ENCODE measurements at places on chromosomes 12 and 14.

- no peak for DNase-seq
Observed at GRCh38 chr12:76471579-76471978, 88.0 kb downstream of the OSBPL8 start.

GRCh38 chr14:32252030-32252670, 49.1 kb upstream of the RNU6-8 start:
- peak; percentile 22 for DNase-seq

- no peak for DNase-seq
Observed at GRCh38 chr14:77305696-77306095, 15.0 kb downstream of the POMT2 start.

- no peak for DNase-seq
Observed at GRCh38 chr12:52771505-52771904, 5.6 kb downstream of the KRT76 start.

GRCh38 chr12:111766608-111767361, at the start of gene ALDH2:
TSS of gene ALDH2 (plus strand) at chr12:111766933. CDS start at chr12:111766983, 50 bp downstream.
- DNase-seq = peak; percentile 60

DNA sequence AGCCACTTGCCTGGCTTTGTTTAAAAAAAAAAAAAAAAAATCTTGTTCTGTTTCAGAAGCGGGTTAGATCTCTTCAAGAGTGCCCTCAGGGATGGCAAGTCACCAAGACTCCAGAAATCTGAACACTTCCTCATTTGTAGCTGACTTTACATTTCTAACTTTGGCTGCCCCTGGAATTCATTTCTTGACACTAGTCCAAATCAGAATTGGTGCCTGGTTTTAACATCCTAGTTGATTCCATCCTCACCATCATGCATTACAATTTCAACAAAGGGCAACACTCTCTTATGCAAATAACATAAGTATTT, 295.5 kb downstream of the RMST start:
- no peak for DNase-seq

DNA sequence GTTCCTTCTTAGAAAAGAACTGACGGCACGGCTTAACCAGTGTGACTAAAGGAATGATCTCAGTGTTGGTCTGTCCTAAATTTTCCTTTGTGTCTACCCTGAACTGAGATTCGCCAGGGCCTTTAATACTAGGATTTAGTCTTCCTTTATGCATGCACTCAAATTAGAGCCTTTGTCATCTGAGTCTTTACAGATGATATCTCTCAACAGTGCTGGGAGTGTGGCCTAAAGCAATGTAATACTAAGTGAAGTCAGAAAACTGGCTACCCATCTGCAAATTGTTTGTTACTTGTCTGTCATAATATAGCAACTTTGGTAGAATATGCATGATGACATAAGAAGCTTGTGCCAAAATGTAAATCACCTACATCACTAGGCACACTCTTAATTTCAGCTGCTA, 95.4 kb downstream of the PTPRO start:
- DNase-seq = no peak

DNA sequence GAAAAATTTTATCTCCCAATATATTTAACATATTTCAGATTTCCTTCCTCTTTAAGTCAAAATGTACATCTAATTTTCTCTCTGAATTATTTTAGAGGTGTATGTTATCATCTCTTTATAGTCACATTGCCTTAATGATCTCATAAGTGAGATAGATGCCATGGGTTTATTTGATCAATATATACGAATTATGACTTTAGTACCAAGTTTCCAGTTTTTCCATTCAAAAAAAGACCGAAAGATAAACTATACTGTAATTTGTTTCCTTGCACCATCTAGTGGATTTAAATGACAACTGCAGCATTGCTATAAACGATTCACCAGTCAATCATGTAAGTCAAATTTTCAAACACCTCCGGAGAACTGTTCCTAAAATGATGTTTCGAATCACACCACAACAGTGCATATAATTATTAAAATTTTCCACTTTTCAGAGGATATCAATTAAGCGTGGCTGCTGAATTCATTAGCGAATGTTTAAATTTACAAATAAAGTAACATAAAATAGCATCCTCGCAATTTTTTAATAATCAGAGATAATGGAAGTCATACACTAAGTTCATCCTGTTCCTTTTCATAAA, 419 bp upstream of the ATXN7L3B start:
- peak; percentile 15 for DNase-seq

DNA sequence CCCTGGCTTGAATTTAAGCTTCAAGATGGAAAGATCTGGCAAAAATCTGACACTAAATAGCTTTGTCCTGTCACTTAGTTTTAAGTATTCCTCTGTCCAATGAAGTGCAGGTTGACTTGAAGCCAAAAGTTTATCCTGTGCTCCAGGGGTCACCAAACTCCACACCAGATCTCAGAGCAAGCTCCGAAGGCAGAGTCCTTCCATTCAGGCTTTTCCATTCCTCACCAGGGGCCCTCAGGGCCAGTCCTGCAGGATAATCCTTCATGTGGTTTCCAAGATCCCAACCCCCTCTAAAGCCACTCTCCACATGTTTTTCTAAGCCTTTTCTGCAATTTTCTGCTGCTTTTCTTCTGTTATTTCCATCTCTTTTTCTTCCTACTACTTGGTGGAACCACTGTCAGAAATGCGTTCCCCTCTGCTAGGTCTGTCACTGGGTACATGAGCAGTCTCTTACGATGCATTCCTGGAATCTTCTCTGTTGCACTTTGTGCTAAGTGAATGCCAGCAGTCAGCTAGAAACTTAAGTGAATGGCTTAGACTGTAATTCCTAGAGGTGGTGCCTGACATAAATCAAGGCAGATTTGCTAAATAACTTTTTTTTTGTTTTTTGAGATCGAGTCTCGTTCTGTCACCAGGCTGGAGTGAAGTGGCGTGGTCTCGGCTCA, 251.4 kb downstream of the MSRB3 start:
- no peak for DNase-seq

GRCh38 chr14:106790189-106791036, 1264.0 kb downstream of the TMEM121 start:
- DNase-seq = peak; percentile 41

DNA sequence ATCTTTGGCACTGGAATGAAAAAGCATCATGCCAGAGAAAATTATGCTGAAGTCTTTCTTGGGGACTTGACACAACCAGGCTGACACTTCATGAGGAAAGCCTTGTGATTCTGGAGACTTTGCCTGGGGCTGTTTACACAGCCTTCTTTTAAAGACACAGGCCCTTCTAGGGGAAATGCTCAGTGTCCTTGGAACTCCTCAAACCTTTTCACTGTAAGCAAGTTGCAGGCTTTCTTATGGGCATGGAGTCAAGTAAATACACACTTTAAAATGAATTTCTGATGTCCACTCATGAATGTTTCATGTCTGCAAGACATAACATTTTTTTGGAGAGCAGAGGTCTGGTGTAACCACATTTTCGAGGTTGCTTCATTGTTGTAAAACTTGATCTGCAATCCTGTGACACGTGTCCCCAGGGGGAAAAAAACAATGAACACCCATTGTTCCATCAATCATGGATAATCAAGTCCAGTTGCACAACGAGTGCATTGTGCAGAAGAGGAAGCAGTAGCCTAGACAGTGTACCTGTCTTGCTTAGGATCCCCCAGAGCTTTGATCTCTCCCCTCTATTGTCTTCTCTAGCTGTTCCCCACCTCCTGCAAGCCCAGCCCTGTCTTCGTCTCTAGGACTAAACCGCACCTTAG, 155.1 kb upstream of the PRICKLE1 start:
- DNase-seq = no peak

- no peak for DNase-seq
Observed at GRCh38 chr12:3720772-3721171, 32.1 kb downstream of the CRACR2A start.

DNA sequence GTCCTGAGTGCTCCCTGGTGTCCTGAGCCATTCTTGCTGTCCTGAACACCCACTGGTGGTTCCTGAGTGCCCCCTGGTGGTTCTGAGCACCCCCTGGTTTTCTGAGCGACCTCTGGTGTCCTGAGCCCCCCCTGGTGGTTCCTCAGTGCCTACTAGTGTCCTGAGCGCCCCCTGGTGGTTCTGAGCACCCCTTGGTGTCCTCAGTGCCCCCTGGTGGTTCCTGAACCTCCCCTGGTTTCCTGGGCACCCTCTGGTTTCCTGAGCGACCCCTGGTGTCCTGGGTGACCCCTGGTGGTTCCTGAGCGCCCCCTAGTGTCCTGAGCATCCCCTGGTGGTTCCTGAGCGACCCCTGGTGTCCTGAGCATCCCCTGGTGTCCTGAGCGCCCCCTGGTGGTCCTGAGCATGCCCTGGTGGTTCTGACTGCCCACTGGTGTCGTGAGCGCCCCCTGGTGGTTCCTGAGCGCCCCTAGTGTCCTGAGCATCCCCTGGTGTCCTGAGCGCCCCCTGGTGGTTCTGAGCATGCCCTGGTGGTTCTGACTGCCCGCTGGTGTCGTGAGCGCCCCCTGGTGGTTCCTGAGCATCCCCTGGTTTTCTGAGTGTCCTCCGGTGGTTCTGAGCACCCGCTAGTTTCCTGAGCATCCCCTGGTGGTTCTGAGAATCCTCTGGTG, 473.1 kb downstream of the TMEM121 start:
- peak; percentile 42 for DNase-seq

- DNase-seq = no peak
Observed at GRCh38 chr12:116317986-116318575, 40.6 kb upstream of the MED13L start.

DNA sequence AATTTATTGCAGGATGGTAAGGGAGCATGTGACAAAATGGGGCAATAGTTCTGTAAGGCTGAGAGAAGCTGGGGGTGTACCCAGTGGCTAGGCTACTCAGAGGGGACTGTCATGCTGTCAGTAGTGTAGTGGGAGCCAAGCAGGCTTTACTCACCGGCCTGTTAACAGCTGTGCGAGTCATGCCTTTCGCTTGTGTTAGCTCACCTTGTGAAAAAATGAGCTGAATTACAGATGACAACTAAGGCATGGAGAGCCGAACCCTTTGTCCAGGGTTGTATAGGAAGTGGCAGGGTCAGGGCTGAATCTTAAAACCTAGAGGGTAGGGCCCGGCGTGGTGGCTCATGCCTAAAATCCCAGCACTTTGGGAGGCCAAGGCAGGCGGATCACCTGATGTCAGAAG, 37.9 kb downstream of the SH2B3 start:
- DNase-seq = no peak

DNA sequence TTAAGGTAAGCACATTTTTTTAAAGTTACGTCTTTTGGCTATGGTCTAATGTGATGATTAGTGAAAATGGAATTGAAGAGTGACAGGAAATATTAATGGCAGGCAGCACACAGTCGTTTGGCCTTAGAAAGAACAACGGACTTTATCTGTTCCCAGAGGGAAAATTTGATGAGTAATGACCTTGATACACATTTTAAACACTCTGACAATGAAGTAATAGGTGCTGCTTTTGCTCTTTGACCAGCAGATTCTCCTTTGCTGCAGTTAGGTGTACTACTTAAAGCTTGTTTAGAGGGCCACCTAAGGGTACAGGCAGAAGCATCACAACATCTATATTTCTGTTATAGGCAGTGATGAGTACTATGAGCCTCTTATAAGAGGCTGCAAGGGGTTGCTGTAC, 27.1 kb upstream of the RNU6-8 start:
- DNase-seq = no peak

DNA sequence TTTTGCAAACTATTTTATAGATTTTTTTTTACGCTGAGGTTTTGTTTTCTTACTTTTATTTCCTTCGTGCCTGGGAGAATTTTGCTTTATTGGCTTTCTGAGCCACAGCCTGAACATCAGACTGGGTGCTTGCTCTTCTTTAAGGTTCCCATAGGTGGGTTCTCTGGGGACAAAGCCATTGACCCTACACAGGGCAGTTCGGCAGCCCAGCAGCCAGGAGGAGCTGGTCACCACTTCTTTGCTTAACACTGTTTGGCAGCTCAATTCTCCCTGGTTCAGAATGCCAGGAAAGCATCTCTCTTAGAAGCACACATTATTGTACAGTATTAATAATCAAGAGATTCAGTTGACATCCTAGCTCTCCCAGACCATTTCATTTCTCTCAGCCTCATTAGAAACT, 140.8 kb upstream of the NEDD1 start:
- DNase-seq = no peak

- DNase-seq = peak; percentile 24
Observed at GRCh38 chr12:104137001-104137901, 759 bp downstream of the NFYB start.

DNA sequence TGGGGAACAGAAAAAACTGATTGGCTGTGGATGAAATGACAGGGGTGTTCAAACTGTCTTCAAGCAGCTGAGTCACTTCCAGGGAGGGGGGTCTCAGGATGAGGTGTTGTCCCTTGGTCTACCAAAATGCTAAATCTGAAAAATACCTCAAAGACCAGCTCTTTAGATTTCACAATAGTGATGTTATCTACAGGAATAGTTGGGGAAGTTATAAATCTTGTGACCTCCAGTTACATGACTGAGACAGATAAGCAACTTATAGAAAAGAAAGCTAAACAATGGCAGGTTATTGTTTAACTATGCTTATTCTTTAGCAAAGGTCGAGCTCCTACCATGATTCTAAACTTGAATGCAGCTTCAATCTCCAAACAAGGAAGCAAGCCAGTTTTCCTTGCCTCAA, 125.4 kb downstream of the SYT10 start:
- DNase-seq = no peak

DNA sequence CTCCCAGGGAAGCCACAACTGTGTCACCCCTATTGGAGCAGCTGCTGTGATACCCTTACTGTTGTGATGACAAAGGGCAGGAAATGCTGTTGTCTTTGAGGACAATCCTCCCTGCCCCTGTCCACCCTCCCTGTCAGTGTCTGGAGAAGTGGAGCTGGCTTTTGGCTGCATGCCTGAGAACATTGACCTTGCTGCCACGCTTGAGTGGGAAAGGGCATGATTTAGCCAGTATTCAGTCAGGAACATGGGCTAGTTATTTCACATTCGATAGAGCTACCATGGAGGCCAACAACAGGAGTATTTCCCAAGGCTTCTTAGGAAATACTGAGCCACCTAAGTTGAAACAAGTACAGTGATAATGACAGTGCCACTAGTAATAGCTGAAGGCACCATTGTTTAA, 59.4 kb downstream of the MYRFL start:
- no peak for DNase-seq

- no peak for DNase-seq
Observed at GRCh38 chr12:52203079-52203921, 11.5 kb upstream of the KRT80 start.

DNA sequence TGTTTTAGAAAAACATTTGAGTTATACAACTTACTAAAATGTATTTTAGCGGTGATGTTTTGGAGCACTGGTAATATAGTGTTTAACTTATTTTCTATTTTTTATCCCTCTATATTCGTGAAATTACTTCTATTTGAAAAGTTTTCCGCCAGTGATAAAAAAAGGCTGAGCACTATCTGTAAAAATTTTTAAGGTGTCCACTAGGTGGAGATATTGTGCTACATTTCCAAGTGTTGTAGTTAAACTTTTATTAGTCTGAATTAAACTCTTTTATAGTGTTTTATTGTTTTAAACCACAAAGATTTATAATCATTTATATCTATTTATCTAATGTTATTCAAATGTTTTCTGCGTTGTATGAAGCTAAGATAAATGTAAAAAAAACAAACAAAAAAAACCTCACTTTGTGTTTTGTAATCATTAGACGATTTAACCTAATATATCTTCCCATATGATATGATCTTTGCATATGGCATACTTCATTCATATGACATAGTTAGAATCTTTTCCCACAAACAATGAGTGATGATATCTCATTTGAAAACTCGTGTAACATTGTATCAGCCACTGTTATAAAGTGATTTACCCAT, 11.8 kb downstream of the ALG10B start:
- DNase-seq = no peak

Measured in GM12891 (cell line).